Natural killer cell treated with Interleukin-12 subunit alpha and Interleukin-12 subunit beta and Interleukin-15 and Interleukin-18, amount 100 ng/mL, for 72 hours (primary cell): ENCODE measurements at places on chromosomes 11 and 22.
A peak's percentile ranks its signal among the peaks of the same experiment; 100 is the strongest.

DNA sequence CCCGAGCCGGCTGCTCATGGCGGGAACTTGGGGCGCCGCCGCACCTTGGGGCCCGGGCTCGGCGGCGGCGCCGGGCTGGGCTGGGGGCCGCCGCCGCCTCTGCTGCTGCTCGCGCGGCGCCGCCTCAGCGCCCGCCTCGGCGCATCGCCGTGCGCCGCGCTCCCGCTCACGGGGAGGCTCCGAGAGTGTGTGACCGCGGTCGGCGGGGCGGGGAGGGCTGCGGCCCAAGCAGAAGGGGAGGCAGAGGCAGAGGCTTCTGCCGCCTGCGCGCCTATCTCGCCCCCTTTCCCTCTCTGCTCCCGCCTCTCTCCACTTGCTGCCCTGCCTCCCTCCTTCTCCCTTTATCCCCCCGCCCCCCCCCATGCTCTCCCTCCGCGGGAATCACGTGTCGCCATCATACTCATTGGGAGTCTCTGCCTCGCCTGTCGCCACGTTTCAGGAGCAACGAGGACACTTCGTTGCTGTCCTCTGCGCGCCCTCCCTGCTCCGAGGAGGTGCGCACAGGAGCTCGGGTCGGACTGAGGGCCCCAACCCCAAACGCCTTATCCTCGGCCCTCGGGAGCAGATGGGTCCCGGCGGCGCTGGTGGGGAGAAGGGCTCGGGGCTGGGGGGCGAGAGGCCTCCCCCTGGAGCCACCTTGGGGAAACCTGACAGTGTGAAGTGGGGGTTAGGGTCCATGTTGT is at the start of gene GUCY1A2:
Gene GUCY1A2, minus strand, starts transcription at position 258 of the 683 bp plus-strand sequence. CDS start 421 bp downstream, outside the sequence.
- no peak for DNase-seq

GRCh38 chr11:83127310-83127637 is 29.7 kb upstream of the PCF11 start:
- DNase-seq = no peak

GRCh38 chr11:128881221-128881620 is 9.9 kb upstream of the KCNJ5 start:
- DNase-seq = no peak

- no peak for DNase-seq
These were observed 2.9 kb downstream of the SMARCB1 start for GRCh38 chr22:23789638-23790037.

- DNase-seq = no peak
These were observed 14.5 kb downstream of the MYH9 start for GRCh38 chr22:36373258-36373579.

DNA sequence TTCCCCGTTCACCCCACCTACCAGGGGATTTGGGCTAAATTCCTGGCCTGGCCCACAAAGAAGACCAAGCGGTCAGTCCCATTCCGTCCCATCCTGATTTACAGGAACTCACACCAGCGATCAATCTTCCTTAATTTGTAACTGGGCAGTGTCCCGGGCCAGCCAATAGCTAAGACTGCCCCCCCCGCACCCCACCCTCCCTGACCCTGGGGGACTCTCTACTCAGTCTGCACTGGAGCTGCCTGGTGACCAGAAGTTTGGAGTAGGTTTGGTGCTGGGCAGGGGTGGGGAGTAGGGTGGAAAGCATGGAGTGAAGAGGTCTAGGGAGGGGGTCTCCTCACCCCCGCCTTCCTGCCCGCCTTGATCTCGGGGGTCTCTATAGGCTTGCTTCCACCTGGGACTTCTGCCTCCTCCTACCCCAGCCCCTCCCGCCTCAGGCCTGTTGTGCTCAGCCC is at the start of gene SERPING1:
Gene SERPING1, plus strand, starts transcription at position 225 of the 455 bp plus-strand sequence. CDS start 586 bp downstream, outside the sequence.
- DNase-seq = no peak

- no peak for DNase-seq
These were observed 41.0 kb upstream of the XKR3 start for GRCh38 chr22:16866167-16866566.

DNA sequence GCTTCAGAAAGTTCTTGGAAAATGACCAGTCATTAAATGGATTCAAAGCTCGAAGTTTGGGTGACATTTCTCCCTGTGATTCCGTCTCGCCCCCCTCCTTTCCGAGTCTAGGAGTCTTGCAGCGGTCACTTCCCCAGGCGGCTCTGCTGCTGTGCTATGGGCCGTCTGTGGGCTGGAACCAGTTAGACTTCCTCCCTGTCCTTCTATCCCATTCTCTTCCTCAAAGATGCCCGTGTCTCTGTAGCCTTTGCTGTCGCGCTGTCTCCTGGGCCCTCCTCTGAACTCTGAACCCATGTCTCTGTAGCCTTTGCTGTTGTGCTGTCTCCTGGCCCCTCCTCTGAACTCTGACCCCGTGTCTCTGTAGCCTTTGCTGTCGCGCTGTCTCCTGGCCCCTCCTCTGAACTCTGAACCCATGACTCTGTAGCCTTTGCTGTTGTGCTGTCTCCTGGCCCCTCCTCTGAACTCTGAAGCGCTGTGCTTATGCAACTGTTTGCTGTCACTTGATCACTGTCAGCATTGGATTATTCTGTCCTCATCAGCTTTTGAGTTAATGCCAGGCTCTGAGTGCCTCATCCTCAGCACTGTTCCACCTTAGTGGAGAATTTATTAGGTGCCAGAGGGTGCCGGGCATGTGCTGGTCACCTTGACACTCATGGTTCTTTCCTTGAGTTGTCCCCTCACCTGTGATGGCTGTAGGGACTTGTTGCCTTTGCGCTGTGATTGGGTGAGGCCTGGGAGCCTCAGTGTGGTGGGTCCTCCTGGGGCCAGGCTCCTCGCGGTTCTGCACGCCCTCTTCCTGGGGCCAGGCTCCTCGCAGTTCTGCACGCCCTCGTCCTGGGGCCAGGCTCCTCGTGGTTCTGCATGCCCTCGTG is 173.3 kb downstream of the TBC1D22A start:
- no peak for DNase-seq

- DNase-seq = no peak
These were observed 3.5 kb upstream of the LARGE1 start for GRCh38 chr22:33923660-33924246.

DNA sequence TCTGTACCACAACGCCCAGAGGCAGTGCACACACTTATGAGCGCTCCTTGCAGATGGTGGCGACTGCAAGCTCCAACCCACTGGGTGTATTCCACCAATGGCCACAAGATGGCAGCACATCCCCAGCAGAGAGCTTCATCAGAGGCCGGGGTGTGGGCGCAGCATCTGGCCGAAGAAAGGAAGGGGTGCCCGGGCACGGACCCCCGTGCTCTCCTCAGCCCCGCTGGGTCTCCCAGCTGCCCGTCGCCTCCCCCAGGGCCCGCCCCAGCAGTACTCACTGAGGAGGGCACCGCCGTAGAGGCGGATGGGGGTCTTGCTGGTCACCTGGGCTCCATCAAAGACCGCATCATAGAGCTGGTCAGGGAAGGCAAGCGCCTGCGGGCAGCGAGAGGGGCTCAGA is 14.2 kb downstream of the TP53I11 start:
- peak; percentile 81 for DNase-seq

DNA sequence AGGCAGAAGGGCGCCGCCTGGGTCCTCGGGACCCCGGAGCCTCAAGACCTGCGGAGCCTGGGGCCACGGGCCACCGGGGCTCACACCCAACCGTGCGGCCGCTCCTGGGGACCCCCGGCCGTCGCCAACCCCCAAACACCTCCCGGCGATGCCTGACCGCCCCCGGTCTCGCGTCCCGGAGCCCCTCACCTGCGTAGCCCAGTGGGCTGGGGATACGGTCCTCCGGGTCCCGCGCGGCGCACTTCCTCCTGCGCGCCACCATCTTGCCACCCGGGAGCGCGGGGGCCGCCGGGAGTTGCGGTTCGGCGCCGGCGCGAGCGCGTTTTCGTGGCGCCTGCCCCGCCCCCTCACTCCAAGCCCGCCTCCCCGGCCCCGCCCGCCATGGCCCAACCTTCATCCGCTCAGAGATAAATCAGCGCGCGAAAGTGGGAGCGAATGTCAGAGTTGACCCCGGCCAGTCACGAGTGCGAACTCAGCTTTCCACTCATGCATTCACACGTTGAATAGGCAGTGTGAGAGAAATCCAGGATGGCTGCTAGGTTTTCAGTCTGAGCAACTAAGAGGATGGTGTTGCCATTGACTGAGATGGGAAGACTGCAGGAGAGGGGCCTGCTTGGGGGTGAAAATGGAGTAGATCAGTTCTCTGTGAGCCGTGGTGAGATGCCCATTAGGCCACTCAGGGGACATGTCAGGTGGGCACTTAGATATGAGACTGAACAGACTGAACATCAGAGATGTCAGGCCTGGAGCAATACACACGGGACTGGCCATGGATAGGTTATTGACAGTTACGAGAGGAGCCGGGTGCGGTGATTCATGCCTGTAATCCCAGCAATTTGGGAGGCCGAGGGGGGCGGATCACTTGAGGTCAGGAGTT is at the start of gene RRP7A:
Gene RRP7A, minus strand, starts transcription at position 272 of the 877 bp plus-strand sequence. Its CDS starts 10 bp downstream, at position 262.
- peak; percentile 85 for DNase-seq

DNA sequence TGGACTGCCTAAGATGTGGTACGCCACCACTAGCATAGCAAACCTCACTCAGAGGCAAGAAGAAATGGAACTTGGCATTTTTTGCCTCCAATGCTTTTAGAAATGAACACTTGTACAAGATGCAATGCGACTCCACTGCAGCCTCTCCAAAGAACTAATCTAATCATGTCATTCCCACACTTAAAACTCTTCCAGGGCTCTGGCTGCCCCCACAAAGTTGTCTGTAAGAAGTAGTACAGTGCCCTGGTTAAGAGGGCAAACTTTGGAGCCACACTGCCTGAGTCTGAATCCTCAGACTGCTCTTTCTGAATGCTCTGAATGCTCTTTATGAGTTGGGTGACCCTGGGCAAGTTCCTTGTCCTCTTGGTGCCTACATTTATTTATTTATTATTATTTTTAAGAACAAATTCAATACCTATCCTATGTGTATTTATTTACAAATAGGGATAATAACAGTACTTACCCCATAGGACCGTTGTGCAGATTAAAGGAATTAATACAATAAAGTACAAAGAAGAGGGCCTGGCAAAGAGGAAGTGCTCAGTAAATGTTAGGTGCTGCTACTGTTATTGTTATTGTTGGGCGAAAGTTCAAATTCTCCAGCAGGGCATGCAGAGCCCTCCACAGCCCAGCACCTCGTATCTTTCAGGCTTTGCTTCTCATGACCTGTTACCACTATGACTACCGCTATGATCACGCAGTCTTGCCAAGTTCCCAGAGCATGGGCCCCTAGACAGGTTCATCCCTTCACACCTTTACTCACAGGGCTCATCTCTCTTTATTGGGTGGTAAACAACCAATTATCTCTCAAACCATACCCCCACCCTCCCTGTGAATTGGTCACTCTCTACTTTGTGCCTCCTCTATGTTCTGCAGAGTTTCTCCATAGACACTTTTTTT is 59.3 kb downstream of the RAB30 start:
- no peak for DNase-seq

DNA sequence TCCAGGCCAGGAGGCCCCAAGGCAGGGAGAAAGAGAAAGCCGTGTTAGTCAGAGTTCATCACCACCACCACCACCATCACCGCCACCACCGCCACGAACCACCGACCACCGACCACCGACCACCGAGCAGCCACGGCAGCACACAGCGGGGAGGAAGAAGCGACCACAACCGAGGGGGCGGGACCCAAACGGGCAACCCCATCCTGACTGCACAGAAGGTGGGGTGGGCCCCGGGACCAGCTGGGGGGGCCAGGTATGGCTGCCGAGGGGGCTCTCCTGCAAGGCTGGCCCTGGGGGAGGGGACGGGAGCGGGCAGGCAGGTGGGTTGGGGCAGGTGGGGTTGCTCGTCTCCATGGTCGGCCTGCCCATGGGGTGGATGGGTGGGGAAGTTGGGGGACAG is 34.2 kb downstream of the SYT7 start:
- no peak for DNase-seq
